ENCODE measurements at places on chromosomes 3 and 15.
A peak's percentile ranks its signal among the peaks of the same experiment; 100 is the strongest.

- DNase-seq = no peak
Measured at GRCh38 chr3:66215106-66215505, 5.7 kb upstream of the SLC25A26 start.

- peak; percentile 23 for DNase-seq
Measured at GRCh38 chr3:167814441-167814951, 79.0 kb downstream of the SERPINI1 start.

GRCh38 chr3:139095803-139096466 is 51.2 kb upstream of the PRR23C start:
- no peak for DNase-seq

DNA sequence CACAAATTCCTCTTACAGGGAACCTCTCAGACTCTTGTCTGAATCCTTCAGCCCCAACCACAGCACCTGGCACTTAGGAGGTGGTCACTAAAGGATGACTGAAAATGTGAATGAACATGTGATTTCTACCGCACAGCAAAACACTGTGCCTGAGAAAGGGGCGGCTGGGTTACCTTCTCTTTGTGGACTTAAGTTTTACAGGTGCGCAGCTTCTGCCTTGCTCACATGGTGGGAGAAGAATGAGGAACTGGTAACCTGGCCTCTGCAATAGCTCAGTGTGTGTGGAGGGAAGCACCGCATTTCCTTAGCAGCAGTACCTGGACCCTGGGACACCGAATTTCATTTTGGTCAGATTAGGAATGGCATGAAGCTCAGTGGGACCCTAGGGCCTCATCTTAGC is 9.8 kb upstream of the ETV5 start:
- no peak for DNase-seq

DNA sequence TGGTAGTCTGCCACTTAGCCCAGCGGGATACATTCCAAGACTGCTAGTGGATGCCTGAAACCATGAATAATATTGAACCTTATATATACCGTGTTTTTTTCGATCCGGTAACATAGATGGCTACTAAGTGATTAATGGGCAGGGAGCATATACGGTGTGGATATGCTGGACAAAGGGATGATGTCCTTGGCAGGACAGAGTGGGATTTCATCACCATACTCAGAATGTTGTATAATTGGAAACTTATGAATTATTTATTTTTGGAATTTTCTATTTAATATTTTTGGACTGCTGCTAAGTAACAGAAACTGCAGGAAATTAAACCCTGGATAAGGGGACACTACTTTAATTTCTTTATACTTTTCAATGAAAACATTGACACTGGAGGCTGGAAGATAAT is 53.2 kb downstream of the ASTE1 start:
- DNase-seq = peak; percentile 8

DNA sequence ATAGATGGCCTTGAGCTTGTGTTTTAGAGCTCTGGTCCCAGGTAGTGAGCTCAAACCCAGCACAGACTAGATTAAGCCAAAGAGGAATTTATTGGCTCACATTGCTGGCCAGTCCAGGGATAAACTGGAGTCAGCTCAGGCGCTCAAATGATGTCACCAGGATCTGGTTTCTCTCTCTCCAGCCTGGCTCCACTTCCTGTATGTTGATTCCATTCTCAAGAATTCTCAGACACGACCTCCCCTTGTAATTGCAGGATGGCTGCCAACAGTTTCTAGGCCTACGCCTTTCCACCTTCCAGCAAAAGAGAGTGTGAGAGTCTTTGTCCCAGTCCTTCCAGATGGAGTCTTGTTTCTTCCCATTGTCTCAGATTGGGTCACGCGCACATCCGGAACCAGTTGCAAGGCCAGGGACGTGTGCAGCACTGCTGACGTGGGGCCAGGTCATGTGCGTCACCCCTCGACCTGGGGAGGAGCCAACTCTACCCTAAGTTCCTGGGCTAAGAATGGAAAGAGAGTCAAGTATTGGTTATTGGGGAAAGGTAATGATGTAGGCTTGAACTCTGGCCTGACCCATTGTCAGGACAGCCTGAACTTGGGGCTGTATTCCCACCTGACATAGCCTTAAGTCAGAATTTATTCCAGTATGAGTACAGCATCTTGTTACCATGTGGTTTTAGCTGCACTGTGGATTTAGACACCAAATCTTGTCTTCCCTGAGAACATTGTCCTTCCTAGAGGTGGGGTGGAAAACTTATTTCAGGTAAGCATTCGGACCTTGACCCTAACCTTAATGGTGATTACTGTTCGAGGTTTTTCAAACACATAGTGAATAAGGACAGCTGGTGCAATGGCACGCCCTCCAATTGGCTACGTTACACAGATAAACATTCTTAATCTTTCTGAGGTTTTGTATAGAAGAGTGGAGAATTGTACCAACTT is 31.6 kb downstream of the CACNA1D start:
- DNase-seq = peak; percentile 4
